ENCODE measurements at places on chromosomes 1 and 21.

DNA sequence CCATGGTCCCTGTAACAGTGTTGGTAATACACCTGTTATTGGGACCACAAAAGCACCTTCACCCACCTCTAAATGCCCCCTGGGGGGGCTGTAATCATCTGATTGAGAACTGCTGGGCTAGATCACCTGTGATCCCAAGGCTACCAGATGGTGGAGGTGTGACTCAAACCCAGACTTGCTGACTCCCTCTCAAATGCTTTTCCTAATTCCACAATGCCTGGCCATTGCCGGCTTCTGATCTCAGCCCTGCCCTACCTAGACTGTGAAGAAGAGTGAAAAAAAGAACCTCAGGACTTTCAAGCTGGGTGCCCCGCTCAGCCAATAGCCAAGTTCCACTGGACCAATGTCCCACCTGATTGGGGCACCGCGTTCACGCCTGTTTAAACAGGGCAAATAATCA is 9.6 kb downstream of the TMEM9 start:
- DNase-seq = no peak

GRCh38 chr1:8439015-8439702 is 121.2 kb downstream of the SLC45A1 start:
- DNase-seq = no peak

DNA sequence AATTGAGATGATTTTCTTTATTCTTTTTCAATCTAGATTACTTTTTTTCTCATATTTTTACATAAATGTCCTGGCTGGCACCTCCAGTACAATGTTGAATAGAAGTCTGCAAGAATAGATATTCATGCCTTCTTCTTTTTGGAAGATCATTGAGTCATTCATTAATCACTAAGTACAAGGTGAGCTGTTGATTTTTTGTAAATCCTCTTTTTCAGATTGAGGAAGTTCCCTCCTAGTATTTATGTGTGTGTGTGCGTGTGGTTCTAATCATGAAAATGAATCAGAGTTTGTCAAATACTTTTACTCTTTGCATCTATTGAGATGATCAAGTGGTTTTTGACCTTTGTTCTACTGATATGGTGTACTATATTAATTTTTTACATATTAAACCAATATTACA is 859.3 kb downstream of the KCNT2 start:
- no peak for DNase-seq

DNA sequence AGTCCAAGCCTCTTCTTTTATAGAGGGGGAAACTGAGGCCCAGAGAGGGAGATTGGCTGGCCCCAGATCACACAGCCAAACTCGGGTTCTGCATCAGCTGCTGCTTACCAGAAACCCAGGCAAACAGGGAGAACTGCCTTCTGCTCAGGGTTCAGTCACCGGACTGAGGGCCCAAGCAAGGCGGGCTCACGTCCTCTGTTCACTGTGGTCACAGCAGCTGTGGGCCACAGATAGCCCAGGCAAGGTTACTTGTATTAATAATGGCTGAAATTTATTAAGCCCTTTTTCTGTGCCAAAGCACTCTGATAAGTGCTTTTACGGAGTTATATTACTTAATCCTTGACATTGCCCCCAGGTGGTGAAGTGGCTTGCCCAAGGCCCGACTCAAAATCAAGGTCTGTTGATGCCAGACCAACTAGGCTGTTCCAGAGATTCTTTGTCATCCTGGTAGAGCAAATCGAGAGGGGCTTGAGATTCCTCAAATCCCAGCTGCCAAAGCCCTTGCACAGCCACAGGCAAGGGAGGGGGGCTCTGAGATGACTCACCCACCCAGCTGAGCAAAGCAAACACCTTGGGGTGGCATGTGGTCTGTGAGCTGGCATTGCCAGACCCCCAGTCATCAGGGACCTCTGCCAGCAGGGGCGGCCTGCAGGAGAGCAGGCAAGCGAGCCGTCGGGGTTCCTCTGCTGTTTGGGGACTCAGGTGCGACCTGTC is 36.5 kb downstream of the EPHB2 start:
- DNase-seq = no peak

GRCh38 chr1:84488107-84488506 is 9.0 kb downstream of the RPF1 start:
- DNase-seq = no peak

GRCh38 chr1:244337839-244338238 is 113.9 kb downstream of the ADSS2 start:
- no peak for DNase-seq

DNA sequence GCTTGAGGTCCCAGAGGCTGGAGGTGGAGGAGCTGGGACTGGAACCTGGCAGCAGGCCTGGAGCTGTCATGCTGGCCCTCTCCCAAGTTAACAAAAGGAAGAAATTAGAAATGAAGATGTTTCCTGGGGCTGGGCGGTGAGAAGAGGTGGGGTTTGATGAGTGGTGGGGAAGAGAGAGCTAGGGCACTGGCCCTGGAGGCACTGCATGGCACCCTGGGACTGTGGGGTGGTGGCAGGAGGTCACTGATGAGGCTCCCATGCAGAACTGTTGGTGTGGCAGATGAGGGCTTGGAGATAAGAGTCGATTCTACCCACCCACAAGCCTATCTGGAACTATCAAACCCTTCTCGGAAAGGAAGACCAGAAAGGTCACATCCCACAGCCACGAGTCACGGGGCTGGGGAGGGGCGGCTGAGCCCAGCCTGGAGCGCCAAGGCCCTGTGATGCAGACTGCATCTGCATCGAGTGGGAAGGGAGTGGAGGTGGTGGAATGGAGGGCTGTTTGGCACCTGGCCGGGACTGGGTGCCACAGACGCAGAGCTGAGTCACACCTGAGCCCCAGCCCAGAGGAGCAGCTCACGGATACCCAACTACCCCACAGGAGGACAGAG is 29.4 kb downstream of the MRPL37 start:
- DNase-seq = no peak

- no peak for DNase-seq
Observed at GRCh38 chr1:196649990-196650389, 1.9 kb upstream of the CFH start.

GRCh38 chr1:221849897-221850296 is 108.0 kb upstream of the DUSP10 start:
- DNase-seq = no peak

All from SK-N-MC (cell line).